ENCODE measurements at places on chromosomes 11 and 22.

DNA sequence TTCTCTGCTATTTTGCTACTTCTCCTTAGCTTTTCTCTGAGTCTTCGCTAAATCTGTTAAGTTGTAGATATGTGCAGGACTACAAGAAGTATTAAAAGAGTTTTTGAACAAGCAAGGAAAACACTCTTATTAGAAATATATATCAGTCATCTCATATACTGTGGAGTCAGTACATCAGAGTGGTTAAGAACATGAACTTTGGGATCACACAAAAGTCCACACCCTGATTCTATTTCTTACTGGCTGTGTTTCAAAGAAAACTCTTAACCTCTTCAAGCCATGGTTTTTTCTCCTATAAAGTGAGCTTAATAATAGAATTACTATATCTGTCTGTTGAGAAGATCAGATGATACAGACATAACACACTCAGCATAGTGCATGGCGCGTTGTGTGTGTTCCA lies 29.5 kb downstream of the MMP13 start:
- no peak for DNase-seq

GRCh38 chr22:49783036-49783746 lies 44.5 kb downstream of the BRD1 start:
- no peak for DNase-seq

- DNase-seq: no peak
These were observed 25.1 kb upstream of the ROBO3 start for GRCh38 chr11:124839972-124840621.

DNA sequence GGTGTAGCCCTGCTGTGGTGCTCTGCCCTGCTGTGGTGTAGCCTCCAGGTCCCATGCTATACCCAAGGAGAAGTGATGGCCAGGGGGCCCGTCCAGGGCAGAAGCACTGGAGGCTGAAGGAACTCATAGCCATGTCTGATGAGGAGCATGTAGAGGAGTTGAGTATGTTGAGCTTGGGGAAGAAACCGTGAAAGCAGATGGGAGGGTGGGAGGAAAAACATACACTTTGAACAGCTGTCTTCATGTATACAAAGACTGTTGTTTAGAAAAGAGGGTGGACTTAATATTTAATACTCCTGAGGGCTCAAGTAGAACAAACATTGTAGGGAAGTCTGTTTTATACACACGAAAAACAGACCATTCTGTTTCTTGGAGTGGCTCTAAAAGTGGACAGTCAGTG lies 26.6 kb upstream of the TTC12 start:
- DNase-seq: no peak

DNA sequence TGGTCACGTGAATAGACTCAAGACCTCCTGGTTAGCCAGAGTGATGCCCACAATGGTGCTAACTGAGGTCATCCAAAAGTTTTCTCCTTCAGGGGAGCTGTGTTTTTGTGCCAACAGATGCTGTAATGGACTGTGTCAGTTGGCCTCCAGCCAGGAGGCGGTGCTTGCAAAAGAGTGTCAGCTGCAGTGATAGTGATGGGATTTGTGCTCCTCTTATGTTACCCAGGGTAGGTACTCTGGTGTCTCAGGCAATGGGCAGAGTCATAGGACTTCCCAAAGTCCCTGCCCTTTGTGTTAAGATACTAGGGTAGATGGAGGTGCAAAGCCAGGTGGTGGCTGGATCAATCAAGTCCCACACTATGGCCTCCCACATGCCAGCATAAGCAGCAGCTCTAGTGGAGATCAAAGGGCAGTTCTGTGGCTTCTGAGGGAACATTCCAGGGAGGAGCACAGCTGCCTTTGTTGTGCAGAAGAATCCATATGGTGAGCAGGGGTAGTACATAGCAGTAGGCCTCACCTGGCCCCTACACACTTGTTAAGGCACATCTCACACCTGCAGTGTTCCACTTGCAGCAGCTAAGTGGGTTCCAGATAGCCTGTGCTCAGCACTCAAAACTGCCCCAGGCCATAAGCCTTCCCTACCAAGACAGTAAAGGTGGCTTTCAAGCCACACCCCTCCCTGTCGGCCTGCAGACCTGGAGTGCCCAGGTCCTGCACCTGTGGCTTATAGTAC lies 9.4 kb upstream of the FANCF start:
- DNase-seq: no peak

DNA sequence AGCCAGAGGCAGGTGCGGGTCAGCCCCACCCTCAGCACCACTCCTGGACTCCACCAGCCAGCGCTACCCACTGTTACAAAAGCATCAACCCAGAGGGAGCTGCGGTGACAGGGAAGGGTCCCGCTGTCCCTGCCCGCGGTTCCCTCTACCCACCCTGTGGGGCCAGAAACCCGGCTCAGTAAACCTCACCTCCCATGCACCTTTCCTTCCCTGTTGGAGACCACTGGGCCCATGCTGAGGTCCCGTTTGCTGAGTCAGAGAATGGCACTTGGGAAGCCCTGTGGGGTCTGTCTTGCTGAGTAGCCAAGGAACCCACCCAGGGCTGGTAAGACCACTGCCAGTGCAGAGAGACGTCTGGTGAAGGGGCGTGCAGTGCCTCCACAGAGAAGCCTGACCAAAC lies 42.1 kb upstream of the MOB2 start:
- DNase-seq: no peak

- DNase-seq: no peak
These were observed 1.6 kb upstream of the CNGA4 start for GRCh38 chr11:6237266-6237665.

DNA sequence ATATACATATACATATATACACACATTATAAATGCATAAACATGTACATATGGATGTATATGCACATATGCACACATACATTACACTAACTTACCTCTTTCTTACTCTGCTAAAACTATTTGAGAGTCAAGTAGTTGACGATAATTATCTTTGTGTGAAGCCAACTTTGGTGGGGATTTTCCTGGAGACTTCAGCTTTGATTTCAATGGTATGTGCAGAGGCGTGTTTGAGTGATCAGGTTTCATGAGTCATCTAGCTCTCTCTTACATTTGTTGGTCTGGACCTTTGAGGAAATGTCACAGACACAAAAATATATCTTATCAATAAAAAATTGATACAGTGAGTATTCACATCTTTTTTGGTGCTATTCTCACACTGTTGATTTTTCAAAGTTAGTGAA lies 769.1 kb upstream of the LUZP2 start:
- DNase-seq: no peak

GRCh38 chr11:76778874-76779273 lies 4.3 kb upstream of the TSKU start:
- no peak for DNase-seq

GRCh38 chr11:77217156-77217555 lies 84.3 kb downstream of the GDPD4 start:
- no peak for DNase-seq

DNA sequence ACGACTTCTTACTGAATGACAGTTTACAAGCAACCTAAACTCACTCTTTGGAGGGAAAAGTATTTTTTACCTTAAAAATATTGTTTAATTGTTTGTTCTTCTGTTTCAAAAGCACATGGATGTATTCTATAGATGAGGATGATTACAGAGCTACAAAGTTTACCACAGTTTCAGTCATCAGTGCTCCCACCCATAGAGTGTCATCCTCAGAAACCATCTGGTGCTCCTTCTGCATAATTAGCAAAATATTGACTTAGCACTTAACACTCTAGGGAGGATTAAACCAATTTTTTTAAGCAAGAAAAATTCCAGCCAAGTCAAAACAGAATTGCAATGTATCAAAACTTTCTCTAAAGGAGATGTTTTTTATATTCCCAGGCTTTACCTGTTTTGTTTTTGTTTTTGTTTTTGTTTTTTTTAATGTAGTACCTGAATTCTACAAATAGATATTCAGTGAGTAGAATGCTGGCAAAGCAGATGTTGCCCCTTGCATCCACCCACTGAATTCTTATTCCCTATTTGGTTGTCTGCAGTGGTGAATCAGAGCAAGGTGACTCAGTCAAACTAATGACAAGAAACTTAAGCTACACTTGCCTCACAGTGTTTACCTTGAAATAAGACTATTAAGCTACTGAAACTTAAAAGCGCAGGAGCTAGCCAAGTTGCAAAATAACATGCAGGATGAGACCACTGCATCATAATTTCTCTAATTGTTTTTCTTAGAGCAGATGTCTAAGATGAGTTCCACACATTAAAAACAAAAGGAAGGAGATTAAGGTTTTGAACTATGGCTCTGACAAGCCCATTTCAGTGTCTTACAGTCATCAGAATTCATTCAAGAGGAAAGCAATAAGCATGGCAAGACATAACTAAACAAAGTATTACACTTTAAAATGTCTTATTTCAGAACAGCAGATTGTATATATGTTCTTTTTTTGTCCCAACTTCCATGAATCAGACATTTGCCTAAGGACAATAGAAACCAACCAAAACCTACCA lies 155.1 kb upstream of the SOX6 start:
- no peak for DNase-seq

GRCh38 chr11:3021125-3021524 lies 29.0 kb upstream of the NAP1L4 start:
- DNase-seq: no peak

- no peak for DNase-seq
These were observed 9.9 kb upstream of the CUL5 start for GRCh38 chr11:107998761-107999160.

- DNase-seq: no peak
These were observed 1.7 kb upstream of the RAC2 start for GRCh38 chr22:37245740-37246139.

DNA sequence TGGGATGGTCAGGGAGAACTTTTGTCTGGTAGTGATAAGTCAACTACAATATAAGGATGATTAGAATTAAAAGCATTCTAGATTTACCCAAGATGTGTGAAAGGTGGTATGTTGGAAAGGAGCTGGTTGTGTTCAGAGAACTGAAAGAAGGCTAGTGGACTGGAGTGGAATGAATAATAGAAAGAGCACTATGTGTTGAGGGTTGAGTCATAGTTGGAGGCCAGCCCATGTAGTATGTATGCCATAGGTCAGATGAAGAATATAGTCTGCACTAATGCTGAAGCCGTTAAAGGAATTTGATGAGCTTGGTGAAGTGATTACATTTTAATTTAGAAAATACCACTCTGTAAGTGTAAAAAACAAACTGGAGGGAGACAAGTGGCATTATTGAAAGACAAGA lies 514.1 kb downstream of the CNTN5 start:
- DNase-seq: no peak

All from activated CD4-positive, CD25-positive, alpha-beta regulatory T cell (primary cell).